ENCODE measurements at places on chromosomes 16 and 17. TPM values are rescaled to one million over a fixed set of nuclear protein-coding genes. Genes with fewer than 3 reads are reported as not detected.

Gene FADS6
- not detected for total RNA-seq

Gene NTN3
- total RNA-seq, result not detected

DNA sequence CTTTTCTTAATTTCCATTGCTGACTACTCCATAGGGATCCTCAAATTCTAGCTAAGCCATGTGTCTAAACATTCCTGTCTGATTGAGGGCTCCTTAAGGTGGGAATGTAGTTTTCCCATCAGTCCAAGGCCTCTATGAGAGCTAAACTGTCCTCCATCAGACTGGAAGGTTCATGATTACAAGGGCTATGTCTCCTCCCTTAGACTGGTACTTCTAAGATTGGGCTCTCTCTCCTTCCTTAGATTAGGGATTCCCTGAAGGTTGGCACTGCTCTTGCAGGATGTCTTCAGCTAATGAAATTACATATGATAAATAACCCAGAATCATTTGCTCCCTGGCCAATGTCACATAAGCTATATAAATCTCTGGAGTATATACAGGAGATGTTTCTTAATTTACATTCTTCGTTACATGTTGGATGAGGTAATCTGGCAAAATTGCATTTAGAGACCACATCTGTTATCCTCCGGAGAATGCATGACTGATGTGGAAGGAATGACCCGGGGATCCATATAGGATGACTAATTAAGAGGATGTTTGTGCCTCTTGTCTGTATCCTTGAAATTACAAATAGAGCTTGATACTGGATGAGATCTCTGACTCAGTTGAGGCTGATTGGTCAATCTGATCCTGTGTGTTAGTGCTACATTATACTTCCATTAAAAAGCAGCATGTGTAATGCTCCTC lies 14.2 kb downstream of the B4GALNT2 start:
- peak; percentile 83 for DNase-seq

DNA sequence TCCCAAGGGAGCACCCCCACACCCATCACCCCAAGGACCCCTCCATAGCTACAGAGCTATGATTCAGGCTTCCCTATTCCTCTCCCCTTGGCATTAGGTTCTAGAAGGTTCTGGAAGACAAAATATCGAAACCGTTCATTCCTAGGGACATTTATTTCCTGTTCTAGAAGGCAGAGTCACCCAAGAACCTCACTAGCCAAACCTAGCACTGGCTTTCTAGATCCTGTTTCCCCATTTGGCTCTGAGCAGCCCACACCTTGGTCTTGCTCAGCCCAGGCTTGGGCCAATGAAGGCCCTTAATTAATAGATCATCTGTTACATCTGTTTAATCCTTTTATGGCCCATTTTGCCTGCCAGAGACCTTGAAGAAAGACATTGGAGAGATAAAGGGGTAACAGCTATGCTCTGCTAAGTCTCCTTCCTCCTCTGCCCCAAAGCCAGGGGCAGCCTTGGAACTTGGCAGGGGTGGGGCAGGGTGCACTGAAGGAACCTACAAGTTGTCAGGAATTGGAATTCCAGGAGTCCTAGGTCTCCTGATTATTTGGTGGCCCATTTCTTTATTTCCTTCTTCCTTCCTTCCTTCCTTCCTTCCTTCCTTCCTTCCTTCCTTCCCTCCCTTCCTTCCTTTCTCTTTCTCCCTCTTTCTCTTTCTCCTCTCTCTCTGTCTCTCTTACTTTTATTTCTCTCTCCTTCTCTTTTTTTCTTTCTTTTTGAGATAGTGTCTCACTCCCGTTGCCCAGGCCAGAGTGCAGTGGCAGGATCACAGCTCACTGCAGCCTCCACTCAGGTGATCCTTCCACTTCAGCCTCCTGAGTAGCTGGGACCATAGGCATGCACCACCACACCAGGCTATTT lies 8.7 kb upstream of the FZD2 start:
- no peak for DNase-seq

All from dermis blood vessel endothelial cell (primary cell).